ENCODE measurements at places on chromosomes 13 and 19. TPM values are rescaled to one million over a fixed set of nuclear protein-coding genes. Genes with fewer than 3 reads are reported as not detected.
A peak's percentile ranks its signal among the peaks of the same experiment; 100 is the strongest.

- DNase-seq, result no peak
Observed at GRCh38 chr13:99311748-99312492, 4.7 kb upstream of the GPR183 start.

- DNase-seq, result no peak
Observed at GRCh38 chr13:28299916-28300315, 161.6 kb downstream of the PAN3 start.

GRCh38 chr13:40445557-40445990 lies 220.9 kb downstream of the FOXO1 start:
- DNase-seq, result no peak

- DNase-seq, result no peak
Observed at GRCh38 chr13:51934461-51935087, 72.8 kb downstream of the CCDC70 start.

DNA sequence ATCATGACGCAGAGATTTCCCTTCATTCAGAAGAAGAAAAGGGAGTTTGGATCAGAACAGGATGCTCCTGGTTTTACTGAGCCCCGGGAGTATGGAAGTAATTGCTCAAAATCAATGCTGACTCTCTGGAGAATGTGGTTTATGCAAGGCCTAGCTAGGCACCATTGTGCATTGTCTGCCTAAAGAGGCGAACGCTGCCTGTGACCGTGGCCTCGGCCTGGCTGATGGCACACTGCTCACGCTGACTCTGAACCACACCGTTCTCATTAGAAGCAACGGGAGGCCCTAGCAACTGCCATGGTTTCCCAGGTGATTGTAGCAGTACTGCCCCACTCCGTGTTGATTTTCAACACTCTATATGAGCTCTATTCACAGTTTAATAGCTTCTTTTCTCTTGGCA lies 41.7 kb upstream of the UBL3 start:
- no peak for DNase-seq

DNA sequence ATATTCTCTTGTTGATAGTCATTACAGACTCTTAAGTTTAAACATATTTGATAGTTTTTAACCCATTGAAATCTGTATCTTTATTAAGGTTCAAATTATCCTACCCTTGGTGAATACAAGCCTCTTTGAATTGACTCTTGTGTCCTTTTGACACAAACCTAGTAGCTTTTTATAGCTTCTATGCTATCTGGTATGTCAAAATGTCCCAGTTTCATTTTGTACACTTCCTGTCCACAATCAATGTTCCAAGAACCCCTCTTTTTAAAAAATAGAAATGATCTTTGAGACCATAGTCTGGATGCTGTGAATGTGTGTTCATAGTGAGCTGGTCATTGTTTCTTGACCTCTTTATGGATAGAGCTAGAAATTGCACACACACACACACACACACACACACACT lies 39.2 kb upstream of the FGF14 start:
- DNase-seq, result no peak

DNA sequence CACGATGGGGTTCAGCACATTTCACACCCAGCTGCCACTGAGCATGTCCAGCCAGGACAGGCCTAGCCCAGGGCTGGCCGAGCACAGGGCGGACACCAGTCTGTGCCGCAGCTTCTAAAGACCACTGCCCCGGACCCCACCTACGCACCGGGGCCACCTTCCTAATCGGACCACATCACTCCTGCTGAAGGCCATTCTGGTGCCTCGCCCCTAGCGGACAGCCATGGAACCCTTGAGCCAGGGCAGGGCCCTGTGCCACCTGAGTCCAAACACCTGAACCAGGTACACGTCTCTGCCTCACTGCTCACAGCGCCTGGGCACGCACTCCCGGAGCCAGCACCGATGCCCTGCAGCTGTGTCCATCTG lies 8.4 kb upstream of the C13orf46 start:
- DNase-seq, result no peak

- no peak for DNase-seq
Observed at GRCh38 chr19:40625406-40626120, 24.4 kb downstream of the LTBP4 start.

DNA sequence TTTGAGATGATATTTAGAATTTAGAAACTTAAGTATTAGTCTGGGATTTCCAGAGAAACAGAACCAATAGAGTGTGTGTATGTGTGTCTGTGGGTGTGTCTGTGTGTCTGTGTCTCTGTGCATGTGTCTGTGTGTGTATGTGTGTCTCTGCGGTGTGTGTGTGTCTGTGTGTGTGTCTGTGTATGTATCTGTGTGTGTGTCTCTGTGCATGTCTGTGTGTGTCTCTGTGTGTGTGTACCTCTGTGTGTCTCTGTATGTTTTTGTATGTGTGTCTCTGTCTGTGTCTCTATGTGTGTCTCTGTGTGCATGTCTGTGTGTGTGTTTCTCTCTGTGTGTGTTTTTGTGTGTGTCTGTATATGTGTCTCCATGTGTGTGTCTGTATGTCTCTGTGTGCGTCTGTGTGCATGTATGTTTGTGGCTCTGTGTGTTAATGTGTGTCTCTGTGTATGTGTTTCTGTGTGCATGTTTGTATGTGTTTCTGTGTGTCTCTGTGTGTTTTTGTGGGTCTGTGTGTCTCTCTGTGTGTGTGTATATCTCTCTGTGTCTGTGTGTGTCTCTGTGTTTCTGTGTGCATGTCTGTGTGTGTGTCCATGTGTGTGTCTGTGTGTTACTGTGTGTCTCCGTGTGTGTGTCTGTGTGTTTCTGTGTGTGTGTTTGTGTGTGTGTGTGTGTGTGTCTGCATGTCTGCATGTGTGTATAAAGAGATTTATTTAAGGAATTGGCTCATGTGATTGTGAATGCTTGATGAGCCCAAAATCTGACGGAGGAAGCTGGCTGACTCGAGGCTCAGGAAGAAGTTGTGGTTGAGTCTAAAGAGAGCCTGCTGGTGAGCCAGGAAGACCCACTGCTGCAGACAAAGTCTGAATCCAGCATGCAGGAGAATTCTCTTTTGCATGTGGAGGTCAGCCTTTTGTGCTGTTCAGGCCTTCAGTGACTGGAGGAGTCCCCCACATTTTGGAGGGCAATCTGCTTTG lies 22.2 kb downstream of the GPR42 start:
- no peak for DNase-seq

- DNase-seq, result no peak
Observed at GRCh38 chr13:93589788-93590187, 363.2 kb downstream of the GPC6 start.

DNA sequence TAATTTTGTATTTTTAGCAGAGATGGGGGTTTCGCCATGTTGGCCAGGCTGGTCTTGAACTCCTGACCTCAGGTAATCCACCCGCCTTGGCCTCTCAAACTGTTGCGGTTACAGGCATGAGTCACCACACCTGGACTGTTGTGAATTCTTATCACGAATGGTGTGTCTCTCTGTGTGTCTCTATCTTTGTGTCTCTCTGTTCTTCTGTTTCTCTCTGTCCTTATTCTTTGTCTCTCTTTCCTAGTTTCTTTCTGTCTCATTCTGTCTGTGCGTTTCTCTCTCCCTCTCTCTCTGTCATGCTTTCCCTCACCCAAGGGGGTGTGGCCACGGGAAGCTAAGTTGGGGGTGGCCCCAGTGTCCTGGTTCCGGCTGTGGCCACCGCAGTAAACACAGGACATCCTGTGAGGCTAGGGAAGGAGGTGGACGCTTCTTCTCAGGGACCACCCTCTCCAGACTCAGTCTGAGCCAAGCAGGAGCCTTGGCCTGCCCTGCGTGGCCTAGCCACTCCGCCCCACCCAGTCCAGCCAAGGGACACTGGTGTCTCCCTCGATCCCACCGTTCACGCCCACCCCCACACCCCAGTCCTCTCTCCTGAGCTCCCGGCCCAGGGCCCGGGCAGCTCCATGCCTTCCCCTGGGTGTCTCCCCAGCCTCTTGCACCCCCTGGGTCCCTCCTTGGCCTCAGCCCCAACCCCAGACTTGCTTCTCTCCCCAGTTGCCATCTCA lies 3.9 kb upstream of the PRX start:
- peak; percentile 57 for DNase-seq

- DNase-seq, result no peak
Observed at GRCh38 chr13:110581506-110582185, 20.1 kb upstream of the RAB20 start.

GRCh38 chr19:54916822-54917221 lies 10.9 kb downstream of the NCR1 start:
- no peak for DNase-seq

DNA sequence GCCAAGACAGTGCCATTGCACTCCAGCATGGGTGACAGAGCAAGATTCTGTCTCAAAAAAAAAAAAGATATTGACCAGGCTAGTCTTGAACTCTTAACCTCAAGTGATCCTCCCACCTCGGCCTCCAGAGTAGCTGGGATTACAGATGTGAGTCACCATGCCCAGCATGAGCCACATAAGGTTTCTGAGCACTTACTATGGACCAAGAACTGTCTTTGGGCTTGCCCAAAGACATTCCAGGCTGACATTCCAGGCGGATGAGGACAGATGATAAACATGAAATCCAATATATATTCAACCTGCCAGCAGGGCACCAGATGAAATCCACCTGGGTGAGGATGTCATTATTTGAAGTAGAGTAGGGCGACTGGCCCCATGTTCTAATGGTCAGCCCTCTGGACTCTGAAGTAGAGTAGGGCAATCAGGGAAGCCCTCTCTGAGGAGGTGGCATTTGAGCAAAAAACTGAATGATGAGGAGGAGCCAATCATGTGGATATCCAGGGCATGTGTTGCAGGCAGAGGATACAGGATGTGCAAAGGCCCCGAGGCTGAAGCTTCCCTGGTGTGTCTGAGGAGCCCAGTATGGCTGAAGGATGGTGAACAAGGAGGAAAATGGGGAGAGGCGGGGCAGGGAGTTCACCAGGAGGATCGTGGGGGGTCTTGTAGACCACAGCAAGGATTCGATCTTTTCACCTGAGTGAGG lies 4.0 kb downstream of the C19orf38 start:
- DNase-seq, result no peak

DNA sequence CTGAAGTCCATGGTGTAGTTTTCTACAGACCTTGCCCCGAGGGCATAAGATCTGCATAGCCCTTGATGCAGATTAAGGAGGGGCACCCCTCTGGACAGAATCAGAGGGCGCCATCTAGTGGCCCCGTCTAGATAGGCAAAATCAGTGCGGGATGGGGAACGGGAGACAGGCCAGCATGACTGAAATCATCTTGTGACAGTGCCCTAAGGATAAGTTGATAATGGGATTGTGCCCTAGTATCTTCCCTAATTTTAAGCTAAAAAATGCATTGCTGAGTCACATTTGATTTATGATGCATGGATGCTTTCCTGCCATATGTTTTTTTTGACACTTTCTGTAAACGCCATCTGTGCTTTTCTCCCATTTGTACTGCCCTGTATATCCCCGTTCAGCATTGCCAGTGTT lies 19.0 kb upstream of the GPI start:
- DNase-seq, result no peak

- no peak for DNase-seq
Observed at GRCh38 chr19:43540381-43540780, 7.4 kb downstream of the ZNF575 start.

DNA sequence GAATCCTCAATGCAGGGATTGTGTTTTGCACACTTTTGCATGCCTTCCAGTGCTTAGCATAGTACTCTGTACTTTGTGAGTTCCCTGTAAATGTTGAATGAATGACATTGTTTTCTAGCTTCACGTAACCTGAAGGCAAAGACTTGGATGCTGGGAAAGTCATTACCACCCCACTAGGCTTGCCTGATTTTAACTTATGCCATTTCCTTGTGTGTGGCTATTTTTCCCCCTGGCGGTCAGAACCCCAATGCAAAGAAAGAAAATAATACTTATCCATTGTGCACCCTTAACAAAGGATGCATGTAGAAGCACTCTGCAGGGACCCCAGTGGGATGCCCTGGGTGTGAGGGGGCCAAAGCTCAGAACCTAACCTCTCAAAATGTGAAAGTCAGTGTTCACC lies 1.2 kb upstream of the ENOX1 start:
- DNase-seq, result peak; percentile 42

DNA sequence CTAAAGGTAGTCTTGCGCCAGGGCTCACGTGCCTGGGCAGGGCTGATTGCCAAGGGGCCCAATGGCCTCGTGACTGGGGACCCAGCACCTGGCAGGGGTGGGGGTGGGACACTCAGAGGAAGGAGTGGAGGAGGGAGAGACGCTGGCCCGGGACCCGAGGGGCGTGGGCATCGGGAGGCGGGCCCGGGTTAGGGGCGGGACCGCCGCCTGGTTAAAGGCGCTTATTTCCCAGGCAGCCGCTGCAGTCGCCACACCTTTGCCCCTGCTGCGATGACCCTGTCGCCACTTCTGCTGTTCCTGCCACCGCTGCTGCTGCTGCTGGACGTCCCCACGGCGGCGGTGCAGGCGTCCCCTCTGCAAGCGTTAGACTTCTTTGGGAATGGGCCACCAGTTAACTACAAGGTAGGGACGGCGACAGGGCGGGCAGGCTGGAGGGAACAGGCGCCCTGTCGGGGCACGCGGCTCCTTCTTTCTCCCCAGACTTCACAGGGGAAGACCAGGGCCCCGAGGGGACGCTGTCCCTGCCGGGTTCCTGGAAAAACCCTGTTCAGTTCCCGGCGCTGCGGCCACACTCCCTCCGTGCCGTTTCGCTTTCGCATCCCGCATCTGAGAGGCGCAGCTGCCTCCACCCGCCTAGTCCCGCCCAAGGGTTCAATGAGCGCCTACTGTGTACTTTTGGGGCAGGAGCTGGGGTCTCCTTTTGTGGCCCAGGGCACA lies at the start of gene IFI30:
Gene IFI30, plus strand, starts transcription at position 242 of the 717 bp plus-strand sequence. Its CDS starts 29 bp downstream, at position 271.
- peak; percentile 71 for DNase-seq

DNA sequence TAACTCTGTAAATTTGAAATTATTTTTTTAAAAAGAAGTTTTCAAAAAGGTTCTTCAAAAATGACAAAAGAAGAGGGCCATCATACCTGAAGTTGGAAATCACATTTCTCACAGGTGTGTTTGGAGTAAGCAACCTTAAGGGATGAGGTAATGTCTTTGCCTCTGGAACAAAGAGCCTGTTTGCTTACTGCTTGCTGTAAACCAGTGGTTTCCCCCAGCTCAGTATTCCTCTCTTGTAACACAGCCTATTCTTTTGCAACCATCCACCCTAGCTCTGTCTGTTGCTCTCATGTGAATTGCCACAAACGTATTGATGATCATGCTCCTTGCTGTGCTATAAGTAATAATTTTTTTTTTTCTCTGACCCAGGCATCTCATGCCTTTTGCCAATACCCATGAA lies 38.1 kb downstream of the UCHL3 start:
- no peak for DNase-seq

Gene KCNRG
- polyA plus RNA-seq, result 3.1 TPM

Gene C5AR1
- 2.5 TPM for polyA plus RNA-seq

Gene MIR17HG
- 5.3 TPM for polyA plus RNA-seq

Gene ZNF577
- 49.5 TPM for polyA plus RNA-seq

Gene SHKBP1
- 37.8 TPM for polyA plus RNA-seq

Gene AP1M2
- 34.4 TPM for polyA plus RNA-seq

Gene MCEMP1
- polyA plus RNA-seq, result 1.1 TPM

Gene APOE
- 19.3 TPM for polyA plus RNA-seq
